ENCODE measurements at places on chromosomes 7 and 10. TPM values are rescaled to one million over a fixed set of nuclear protein-coding genes. Genes with fewer than 3 reads are reported as not detected.

Gene STAMBPL1
- 2.0 TPM for total RNA-seq

Gene CD36
- total RNA-seq, result 1,239 TPM

DNA sequence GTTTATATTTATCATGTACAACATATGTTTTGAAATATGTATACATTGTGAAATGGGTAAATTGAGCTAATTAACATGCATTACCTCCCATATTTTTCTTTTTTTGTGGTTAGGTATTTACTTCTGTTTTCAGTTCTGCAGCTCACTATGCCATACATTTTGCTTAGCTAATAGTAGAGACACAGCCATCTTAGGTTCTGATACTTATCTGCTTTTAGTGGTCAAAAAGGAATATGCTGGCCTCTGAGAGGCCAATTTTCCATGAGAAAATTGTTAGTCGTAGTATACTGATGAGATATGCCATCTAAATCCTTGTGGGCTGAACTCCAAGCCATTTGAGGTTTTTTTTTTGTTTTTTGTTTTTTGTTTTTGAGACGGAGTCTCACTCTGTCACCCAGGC, 31.0 kb downstream of the SGPL1 start:
- DNase-seq, result no peak

GRCh38 chr7:143227806-143228205, 6.0 kb downstream of the TAS2R40 start:
- no peak for DNase-seq

Gene ACTA2
- total RNA-seq, result 74.5 TPM

Gene TRUB1
- 12.0 TPM for total RNA-seq

- no peak for DNase-seq
Observed at GRCh38 chr10:131311661-131312477, at the start of gene TCERG1L. TSS of gene TCERG1L (minus strand) at chr10:131311721. CDS start at chr10:131311635, 86 bp downstream.

DNA sequence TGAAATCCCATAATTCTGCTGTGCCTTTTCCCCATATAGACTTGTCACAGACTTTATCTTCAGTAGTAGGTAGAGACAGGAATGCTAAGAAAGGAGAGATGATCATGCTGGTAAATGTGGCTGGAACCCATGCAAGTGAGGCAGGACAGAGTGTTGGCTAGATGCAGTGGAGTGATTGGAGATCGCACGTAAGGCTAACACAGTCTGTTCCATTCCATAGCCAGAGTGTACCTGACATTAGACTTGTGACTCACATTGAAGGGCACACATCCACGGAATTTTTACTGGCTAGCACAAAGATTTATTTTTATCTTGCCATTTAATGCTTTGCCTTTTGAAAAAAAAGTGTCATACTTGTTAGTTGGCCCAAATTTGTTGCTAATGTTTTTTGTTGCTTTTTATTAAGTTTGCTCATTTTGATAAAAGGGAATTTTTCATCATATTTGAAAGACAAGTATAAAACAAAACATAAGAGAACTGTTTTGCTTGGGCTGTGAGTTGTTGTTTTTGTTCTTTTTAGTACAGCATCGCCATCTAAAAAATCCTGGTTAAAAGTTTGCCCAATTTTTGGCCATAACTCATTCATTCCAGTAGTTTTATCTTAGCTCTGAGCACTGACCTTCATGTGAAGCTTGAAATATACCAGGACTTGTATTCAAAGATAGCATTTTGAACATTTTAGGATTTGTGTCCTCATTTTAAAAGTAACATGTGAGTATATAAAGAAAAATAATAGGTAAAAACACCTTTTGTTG, 81.0 kb downstream of the CPED1 start:
- no peak for DNase-seq

GRCh38 chr7:92875719-92876118, 39.3 kb upstream of the CDK6 start:
- DNase-seq, result no peak

- peak; percentile 39 for DNase-seq
Observed at GRCh38 chr7:5230265-5231067, 40.4 kb downstream of the WIPI2 start.

DNA sequence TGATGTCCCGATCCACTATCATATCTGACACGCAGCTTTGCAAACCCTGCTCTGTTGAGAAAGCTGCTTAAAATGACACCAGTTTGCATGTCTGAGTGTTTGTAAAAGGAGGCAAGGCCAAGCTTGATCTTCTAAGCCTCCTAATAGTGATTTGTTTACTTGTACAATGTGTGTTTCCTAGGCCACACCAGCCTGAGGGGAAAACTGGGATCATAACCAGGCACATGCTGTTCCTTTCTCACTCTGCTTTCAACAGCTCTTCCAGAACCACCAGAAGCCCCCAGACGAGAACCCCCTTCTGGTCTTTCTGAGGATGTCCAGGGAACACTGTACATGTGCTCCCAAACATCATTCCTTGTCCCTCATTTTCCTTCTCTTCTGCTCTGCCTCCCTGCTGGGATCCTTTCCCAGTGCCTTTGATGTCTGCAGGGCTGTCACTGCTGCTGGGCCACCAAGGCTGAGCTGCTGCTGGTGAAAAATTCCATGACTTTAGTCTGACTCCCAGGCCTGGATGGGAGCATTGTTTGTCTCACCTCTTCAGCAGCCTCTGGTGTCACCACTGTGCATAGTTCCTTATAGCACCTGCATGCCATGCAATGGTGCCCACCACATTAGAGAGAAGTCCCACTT, 4.0 kb upstream of the LGI1 start:
- no peak for DNase-seq

- DNase-seq, result peak; percentile 61
Observed at GRCh38 chr10:93813507-93814465, 56.0 kb downstream of the LGI1 start.

DNA sequence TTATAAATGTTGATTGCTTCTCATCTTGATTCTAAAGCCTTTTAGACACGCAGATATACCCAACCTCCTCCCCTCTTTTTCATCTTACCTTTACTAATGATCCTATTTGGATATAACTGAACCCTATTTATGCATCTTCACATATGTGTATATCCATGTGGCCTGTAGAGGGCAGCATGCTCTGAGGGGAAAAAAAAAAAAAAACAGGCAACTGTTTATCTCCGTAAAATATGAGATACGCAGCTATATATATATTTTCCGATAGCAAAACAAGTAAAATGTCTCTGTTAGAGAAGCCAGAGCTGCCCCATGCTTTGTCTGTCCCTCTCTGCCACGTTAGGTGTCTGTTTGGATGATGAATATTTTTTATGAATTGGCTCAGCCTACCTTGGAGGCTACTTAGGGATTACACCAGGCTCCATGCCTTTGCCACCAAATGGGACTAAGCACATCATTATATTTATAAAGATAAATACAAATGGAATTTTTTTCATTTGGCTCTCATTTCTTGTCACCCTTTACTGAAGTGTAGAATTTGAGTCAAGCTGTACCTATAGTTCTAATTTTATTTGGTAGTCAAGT, 174.8 kb upstream of the FZD1 start:
- DNase-seq, result no peak

- DNase-seq, result no peak
Observed at GRCh38 chr7:132544025-132544424, 32.2 kb downstream of the PLXNA4 start.
